ENCODE measurements at places on chromosomes 3 and 15. TPM values are rescaled to one million over a fixed set of nuclear protein-coding genes. Genes with fewer than 3 reads are reported as not detected.

The ACOX2 gene
- 8.6 TPM for total RNA-seq

The MITF gene
- 3.0 TPM for total RNA-seq

The ZIC1 gene
- not detected for total RNA-seq

The THSD4 gene
- 5.7 TPM for total RNA-seq

The SOX2 gene
- total RNA-seq, result 39.5 TPM

The COL8A1 gene
- total RNA-seq, result 3.3 TPM

The FBXW12 gene
- total RNA-seq, result 0.55 TPM

The ANKRD34C gene
- total RNA-seq, result not detected

The COX17 gene
- total RNA-seq, result 44.6 TPM

The MESP1 gene
- total RNA-seq, result not detected

The ITIH1 gene
- not detected for total RNA-seq

The RTF1 gene
- 48.6 TPM for total RNA-seq

The TMEM45A gene
- total RNA-seq, result 8.1 TPM

The FOXL2 gene
- total RNA-seq, result 0.27 TPM

The TGM5 gene
- total RNA-seq, result not detected

The LRRK1 gene
- 3.9 TPM for total RNA-seq

The PLAAT1 gene
- total RNA-seq, result 4.4 TPM

DNA sequence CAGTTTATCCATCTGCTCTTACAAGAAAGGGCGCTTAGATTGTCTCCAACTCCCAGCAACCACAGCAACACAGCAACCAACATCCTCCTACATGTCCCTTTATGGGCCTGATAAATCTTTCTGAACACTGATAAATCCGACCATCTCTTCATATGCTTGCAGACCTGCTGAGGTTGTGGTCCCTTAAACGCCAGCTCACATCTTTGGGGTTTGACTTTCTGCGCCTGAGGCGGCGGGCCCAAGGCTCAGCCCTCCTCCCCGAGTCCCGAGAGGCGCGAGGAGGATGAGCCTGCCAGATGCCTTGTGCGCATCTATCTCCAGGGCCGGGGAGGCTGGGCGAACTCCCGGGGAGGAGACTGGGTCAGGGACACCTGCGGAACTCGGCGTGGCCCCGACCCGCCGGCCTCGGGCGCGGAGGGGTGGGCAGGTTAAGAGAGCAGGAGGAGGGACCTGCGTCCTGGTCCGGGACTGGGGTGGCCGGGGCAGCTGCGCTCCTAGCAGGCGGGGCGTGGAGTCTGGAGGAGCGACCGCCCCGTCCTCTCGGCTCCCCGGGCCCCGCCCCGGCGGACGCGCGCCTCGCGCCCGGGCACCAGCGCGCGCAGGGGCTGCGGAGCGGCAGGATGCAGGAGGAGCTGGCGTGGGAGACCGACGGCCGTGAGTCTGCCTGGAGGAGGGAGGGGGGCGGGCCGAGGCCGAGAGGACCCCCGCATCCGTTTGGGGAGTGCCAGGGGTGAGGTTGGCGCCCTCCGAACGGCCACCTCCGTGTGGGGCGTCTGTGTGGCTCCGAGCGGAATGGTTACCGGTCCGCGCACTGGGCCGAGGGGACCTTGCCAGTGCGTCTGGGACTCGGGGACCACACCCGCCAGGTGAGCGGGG, at the start of gene ANKDD1A:
ANKDD1A (plus strand) TSS at position 592 of the 876 bp plus-strand sequence; CDS start at position 621, 29 bp downstream.
- H3K4me3 ChIP-seq, result peak within 1 kb of the TSS; percentile 97
- peak; percentile 92 for DNase-seq
- no peak within 1 kb of the TSS for H3K27ac ChIP-seq
- H3K4me1 ChIP-seq, result peaks cover 13% of the 10 kb centered on the region

GRCh38 chr3:49427586-49427985, 1.5 kb downstream of the NICN1 start:
- H3K36me3 ChIP-seq, result no peaks in the 10 kb centered on the region
- no peak for DNase-seq
- H3K27ac ChIP-seq, result no peak overlapping the region

GRCh38 chr3:44055951-44056350, 185.7 kb upstream of the TOPAZ1 start:
- H3K4me3 ChIP-seq, result no peak overlapping the region
- H3K27me3 ChIP-seq, result no peaks in the 10 kb centered on the region
- H3K27ac ChIP-seq, result no peak overlapping the region
- DNase-seq, result no peak
- no peaks in the 10 kb centered on the region for H3K36me3 ChIP-seq

DNA sequence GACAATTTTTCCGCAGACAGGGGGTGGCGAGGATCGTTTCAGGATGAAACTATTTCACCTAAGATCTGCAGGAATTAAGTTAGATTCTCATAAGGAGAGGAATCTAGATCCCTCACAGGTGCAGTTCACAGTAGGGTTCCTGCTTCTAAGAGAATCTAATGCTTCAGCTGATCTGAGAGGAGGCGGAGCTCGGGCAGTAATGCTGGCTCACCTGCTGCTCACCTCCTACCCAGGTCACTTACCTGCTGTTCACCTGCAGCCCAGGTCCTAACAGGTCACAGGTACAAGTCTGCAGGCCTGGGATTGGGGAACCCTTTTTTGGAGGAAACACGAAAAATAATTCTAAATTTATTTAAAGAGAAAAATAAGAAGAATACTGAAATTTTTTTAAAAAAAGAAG, 406.8 kb downstream of the MCTP2 start:
- no peaks in the 10 kb centered on the region for H3K4me1 ChIP-seq
- H3K27me3 ChIP-seq, result no peaks in the 10 kb centered on the region
- no peak overlapping the region for H3K27ac ChIP-seq
- DNase-seq, result peak; percentile 78
- no peaks in the 10 kb centered on the region for H3K36me3 ChIP-seq

GRCh38 chr3:124890573-124891190, 3.5 kb upstream of the ITGB5 start:
- no peaks in the 10 kb centered on the region for H3K27me3 ChIP-seq
- H3K4me3 ChIP-seq, result no peak overlapping the region
- H3K4me1 ChIP-seq, result peaks cover 11% of the 10 kb centered on the region
- H3K27ac ChIP-seq, result no peak overlapping the region

DNA sequence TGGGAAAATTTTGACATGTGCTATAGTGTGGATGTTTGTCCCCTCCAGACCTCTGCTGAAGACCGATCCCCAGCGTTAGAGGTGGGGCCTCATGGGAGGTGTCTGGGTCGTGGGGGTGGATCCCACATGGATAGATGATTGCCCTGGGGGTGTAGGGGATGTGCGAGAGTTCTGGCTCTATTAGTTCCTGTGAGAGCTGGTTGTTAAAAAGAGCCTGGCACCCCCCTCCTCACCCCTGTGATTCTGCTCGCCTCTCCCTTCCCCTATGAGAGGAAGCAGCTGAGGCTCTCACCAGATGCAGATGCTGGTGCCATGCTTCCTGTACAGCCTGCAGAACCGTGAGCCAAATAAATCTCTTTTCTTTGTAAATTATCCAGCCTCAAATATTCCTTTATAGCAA, 67.4 kb downstream of the ATP10A start:
- DNase-seq, result no peak
- no peak overlapping the region for H3K27ac ChIP-seq
- H3K4me3 ChIP-seq, result no peak overlapping the region
- H3K27me3 ChIP-seq, result no peaks in the 10 kb centered on the region

GRCh38 chr3:8665407-8665896, 20.9 kb upstream of the SSUH2 start:
- no peak for DNase-seq
- no peaks in the 10 kb centered on the region for H3K27me3 ChIP-seq
- no peak overlapping the region for H3K4me3 ChIP-seq
- H3K36me3 ChIP-seq, result no peaks in the 10 kb centered on the region
- peaks cover 17% of the 10 kb centered on the region for H3K4me1 ChIP-seq
- H3K27ac ChIP-seq, result no peak overlapping the region

DNA sequence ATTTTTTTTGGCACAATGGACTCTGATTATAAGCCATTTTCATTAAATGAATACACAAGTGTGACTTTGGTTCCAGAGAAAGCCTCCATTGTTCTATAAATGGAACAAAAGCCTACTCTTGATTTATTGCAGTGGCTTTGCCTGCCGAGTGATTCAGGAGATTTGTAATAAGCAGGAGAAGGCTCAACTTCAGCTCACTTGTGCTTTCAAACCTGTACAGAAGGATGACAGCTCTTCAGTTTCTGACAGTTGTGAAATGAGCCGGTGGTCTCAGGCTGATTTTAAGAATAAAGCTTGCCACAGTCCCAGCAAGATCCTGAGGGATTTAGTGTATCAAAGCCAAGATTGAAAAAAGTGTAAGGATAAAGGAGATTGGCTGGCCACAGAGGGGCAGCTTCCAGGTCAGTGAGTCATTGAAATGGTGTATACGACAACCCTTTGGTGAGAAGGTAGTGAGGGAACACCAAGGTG, 438.8 kb upstream of the TGFBR2 start:
- H3K27me3 ChIP-seq, result no peaks in the 10 kb centered on the region
- no peak for DNase-seq
- no peaks in the 10 kb centered on the region for H3K36me3 ChIP-seq
- peak overlapping the region; percentile 56 for H3K27ac ChIP-seq
- H3K4me3 ChIP-seq, result no peak overlapping the region
- no peaks in the 10 kb centered on the region for H3K4me1 ChIP-seq

- no peak for DNase-seq
- no peaks in the 10 kb centered on the region for H3K36me3 ChIP-seq
These were observed 63.7 kb upstream of the HRH1 start for GRCh38 chr3:11090551-11090950.

GRCh38 chr15:55989383-55989782, 4.0 kb downstream of the NEDD4 start:
- H3K27ac ChIP-seq, result no peak overlapping the region
- no peak overlapping the region for H3K4me3 ChIP-seq
- H3K27me3 ChIP-seq, result no peaks in the 10 kb centered on the region
- peaks cover 8% of the 10 kb centered on the region for H3K4me1 ChIP-seq
- no peak for DNase-seq

DNA sequence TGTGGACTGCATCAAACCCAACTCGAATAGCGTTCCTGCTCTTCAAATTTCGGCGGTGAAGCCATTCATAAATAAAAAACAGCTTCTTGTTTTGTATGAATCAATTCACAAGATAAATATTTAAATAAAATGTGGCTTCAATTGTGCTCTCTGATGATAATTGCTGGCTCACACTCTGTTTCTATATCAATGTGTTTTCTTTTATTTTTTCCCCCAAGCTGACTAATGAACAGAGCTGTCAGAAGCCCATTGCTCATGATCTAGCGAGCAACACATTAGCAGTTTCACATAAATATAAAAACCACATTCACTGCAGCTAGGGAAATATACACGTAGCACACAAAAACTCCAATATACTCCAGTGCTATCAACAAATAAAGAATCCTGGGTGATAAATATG, 45.0 kb upstream of the FOXP1 start:
- no peaks in the 10 kb centered on the region for H3K4me1 ChIP-seq
- no peaks in the 10 kb centered on the region for H3K27me3 ChIP-seq

DNA sequence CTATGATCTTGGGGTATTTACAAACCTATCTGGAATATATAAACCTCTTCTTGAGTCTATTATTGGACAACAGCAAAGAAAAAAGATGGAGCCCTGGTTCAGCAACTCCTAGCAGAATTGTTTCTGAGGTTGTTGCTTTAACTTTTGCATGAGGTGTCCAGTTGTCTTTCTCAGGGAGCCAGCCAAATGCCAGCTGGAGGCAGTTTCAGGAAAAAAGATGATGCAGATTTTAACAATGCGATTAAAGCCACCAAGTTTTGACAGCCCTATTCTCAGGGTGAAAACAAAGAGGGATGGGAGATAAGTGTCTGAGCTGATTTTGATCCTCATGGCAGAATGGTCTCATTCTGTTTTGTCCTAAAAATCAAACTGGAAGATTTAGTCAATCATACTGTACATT, 181.6 kb upstream of the RASGRP1 start:
- H3K4me1 ChIP-seq, result no peaks in the 10 kb centered on the region
- no peaks in the 10 kb centered on the region for H3K36me3 ChIP-seq
- no peaks in the 10 kb centered on the region for H3K27me3 ChIP-seq
- H3K27ac ChIP-seq, result no peak overlapping the region
- DNase-seq, result no peak

GRCh38 chr3:73653351-73653750, 28.6 kb upstream of the PDZRN3 start:
- H3K36me3 ChIP-seq, result no peaks in the 10 kb centered on the region
- H3K4me3 ChIP-seq, result no peak overlapping the region
- H3K4me1 ChIP-seq, result no peaks in the 10 kb centered on the region
- DNase-seq, result no peak
- no peak overlapping the region for H3K27ac ChIP-seq

DNA sequence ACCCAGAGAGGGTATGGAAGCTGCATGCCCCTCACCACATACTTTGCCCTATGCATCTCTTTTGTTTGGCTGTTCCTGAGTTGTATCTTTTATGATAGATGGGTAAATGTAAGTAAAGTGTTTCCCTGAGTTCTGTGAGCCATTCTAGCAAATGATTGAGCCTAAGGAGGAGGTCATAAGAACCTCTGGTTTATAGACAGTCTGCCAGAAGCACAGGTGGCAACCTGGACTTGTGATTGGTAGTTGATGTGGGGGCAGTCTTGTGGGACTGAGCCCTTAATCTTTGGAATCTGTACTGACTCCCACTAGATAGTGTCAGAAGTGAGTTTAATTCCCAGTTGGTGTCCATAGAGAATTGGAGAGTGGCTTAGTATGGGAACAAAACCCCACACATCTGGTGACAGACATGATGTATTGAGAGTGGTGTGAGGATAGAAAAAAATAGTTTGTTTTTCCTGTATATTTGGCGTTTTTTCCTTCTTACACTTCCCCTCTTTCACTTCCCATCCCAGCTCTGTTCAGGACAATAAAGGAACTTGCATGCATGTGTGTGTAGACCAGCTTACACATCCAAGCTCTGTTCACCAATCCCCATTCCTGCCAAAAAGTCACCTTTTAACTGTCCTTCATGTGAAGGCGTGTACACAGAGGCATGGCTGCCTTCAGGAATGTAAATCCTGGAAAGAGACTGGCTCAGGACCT, 38.1 kb upstream of the SPPL2A start:
- H3K36me3 ChIP-seq, result no peaks in the 10 kb centered on the region
- no peak overlapping the region for H3K27ac ChIP-seq
- no peak for DNase-seq
- H3K27me3 ChIP-seq, result no peaks in the 10 kb centered on the region
- no peak overlapping the region for H3K4me3 ChIP-seq
- no peaks in the 10 kb centered on the region for H3K4me1 ChIP-seq

DNA sequence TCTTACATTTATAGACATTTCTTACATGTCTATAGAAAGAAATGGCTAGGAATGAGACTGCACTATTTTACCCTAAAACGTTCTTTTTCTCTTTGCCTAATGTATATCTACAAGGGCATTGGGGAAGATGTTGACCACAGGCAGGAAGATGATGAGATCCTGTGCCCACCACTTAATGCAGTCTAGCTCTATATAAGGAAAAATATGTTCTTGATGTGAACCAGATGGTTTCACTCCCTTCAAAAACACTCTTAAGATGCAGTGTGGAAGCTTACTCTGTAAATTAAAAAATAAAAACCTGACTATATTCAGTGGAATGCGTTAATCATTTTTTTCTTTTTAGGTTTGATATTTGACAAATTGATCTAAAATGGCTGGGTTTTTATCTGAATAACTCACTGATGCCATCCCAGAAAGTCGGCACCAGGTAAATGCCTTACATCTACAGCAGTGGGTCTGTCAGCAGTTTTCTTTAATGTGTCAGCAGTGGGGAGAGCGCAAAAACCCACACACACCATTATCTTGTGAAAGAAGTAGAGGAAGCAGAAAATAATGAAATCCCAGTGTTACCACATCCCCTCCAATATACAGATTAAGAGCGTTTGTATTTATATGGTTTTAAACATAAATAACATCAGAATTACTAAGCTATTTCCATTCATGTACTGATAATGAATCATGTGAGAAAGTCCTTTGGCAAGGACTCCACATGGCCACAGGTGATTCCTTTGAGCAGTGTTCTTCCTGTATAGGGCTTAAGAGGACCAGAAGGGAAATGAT, 10.1 kb downstream of the AGTR1 start:
- H3K36me3 ChIP-seq, result no peaks in the 10 kb centered on the region
- no peak overlapping the region for H3K4me3 ChIP-seq
- no peaks in the 10 kb centered on the region for H3K4me1 ChIP-seq
- no peak for DNase-seq
- H3K27me3 ChIP-seq, result no peaks in the 10 kb centered on the region
- no peak overlapping the region for H3K27ac ChIP-seq

All from endodermal cell (in vitro differentiated cells).